Stimulated activated CD8-positive, alpha-beta memory T cell treated with anti-CD3 and anti-CD28 coated beads, Interleukin-4, amount 100 ng/mL, for 4 hours (primary cell): ENCODE measurements at places on chromosomes 3 and 15.

GRCh38 chr3:112802338-112802737 lies 44.3 kb downstream of the CD200R1L start:
- DNase-seq = no peak

DNA sequence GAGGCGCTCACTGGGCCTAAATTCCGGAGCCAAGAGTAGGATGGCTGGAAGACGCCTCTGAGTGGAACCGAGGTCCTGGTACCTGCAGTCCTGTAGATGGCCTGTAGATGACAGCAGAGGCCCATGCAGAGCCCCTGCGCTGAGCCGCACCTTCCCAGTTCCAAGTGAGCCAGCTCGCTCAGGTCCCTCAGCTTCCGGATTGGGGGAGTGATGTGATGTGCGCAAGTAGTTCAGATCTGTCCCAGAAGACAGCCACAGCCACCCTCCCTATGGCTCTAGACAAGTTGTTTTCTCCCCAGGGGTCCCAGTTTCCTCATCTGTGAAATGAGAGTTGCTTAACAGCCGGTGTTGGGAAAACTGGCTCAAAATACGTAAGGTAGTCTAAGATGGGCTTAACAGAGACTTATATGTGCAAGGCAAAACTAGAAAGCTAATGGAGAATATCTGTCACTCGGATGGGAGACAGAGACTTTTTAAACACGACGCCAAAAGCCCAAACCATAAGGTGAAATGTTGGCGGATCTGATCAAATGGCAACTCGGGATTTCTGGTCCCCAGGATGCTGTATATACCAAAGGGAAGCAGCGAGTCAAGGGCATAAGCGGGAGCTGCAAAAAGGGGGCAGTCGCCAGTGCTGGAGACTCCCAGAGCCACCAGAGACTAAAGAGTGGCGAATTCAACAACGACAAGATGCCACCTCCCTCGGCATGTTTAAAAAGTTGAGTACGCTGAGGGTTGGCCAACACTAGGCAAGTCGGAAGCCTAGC lies 765 bp upstream of the MAPKAPK3 start:
- no peak for DNase-seq

- no peak for DNase-seq
Observed at GRCh38 chr3:142576792-142577191, 1.7 kb downstream of the ATR start.

DNA sequence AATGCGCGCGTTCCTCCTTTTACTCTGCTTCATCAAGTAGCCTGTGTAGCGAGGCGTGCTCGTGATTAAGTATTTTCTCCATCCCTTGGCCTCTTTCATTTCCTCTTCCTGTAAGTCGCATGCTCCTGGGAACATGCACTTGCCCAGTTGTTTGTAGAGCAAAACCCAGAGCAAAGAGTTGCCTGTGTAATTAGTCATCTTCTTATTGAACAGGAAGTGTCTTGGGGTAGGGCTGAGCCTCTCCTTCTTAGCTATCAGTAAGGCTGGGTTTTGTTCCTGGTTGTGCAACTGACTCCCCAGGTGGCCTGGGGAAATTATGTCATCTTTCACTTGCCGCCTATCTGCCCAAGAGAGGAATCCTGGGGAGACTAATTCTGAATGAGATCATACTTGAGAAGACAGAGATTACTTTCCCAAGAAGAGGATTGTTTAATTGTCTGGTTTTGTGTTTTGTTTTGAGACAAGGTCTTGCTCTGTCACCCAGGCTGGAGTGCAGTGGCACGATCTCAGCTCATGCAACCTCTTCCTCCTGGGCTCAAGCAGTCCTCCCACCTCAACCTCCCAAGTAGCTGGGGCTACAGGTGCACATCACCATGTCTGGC lies 14.9 kb downstream of the LIPH start:
- no peak for DNase-seq

- no peak for DNase-seq
Observed at GRCh38 chr15:63677778-63678177, 80.6 kb downstream of the FBXL22 start.

GRCh38 chr3:177145381-177145780 lies 51.9 kb downstream of the TBL1XR1 start:
- DNase-seq = no peak

DNA sequence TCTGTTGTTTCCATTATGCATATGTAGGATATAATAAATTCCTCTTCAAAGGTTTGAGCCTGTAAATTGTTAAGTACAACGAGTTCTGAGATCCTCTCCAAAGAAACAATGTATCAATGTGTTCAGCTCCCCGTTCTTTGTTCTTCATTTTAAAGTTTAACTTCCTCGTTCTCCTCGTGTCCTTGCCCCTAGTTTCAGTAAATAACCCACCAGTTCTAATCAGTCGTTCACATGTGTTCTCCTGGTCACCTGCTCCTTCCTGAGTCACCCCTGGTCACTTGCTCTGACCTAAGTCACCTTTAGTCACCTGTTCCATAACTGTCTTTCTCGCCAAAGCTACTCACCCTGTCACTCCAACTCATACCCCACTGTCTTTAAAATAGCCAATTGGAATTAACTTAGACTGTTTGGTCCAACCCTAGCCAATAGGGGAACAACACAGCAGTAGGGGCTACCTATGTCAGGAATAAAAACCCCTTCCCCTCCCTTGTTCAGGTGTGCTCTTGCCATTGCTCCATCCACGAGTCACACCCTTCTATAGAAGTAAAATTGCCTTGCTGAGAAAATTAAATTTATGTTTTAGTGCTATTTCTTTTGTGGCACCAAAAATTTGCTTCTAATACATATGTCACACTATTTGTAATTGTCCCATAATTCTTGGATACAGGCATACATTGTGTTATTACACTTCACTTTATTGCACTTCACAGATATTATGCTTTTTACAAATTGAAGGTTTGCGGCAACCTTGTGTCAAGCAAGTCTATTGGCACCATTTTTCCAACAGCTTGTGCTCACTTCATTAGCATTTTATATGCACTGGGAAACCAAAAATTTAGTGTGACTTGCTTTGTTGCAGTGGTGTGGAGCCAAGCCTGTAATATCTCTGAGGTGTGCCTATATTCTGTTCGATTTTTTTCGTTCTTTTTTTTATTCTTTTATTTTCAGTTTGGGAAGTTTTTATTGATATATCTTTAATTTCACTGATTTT lies 15.3 kb upstream of the MCF2L2 start:
- no peak for DNase-seq

DNA sequence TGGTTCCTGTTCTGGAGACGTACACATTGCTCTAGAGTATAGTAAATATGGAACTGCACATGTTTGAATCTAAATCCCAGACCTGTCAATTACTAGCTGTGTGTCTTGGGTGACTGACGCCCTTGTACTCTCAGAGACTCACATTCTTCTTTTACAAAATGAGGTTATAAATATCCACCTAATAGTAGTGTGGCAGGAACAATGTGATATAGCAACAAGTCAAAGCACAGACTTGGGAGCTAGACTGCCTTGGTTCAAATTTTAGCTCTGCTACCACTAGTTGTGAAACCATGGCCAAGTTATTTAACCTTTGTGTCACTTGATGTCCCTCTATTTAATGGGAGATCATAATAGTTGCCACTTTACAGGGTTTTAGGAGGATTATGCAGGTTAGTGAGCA lies 245.6 kb downstream of the CPNE4 start:
- no peak for DNase-seq

DNA sequence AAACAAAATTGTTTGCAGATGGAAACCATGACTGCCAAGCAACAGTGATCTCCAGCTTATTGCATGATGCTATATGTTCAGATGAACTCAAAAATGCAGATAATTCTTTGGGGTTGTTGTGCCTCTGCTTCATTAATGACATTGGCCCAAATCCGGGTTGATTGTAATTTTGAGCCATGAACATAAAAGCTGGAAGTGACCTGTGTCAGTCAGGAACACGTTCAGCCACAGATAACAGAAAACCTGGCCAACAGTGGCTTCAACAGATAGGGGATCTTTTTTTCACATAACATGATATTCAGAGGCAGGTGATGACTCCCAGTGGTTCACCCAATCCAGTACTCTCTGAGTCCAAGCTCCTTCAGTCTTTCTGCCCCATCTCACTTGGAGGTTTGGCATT lies 76.9 kb upstream of the EIF1B start:
- no peak for DNase-seq

- DNase-seq = no peak
Observed at GRCh38 chr3:168161696-168162095, 66.0 kb upstream of the GOLIM4 start.

DNA sequence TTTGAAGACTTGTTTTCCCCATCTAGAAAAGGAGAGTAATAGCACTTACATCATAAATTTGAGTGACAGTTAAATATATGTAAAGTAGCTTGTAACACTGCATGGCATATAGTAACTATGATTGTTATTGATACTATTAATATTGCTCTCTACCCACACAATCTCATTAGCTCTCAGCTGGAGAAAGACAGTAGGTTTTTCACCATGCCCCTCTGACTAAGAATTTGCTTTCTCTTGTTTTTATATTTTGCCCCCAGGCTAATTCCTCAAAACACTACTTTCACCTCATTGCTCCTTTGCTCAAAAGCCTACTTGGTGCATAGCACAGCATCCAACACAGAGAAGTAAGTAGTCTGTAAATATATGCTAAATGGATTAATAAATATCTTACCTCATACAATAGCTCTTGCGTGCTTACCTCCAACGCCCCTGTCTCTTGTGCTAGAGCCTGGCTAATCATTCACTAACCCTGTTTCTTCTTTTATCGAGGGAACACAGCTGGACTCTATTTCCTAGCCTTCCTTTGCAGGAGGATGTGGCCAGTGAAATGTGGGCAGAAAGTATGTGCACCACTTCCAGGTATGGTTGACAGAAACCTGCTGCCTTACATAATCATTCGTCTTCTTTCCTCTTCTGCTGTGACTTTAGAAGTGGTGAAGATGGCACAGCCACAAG lies 190.0 kb downstream of the PLCH1 start:
- no peak for DNase-seq

GRCh38 chr3:149519912-149520311 lies 45.4 kb downstream of the TM4SF4 start:
- no peak for DNase-seq

DNA sequence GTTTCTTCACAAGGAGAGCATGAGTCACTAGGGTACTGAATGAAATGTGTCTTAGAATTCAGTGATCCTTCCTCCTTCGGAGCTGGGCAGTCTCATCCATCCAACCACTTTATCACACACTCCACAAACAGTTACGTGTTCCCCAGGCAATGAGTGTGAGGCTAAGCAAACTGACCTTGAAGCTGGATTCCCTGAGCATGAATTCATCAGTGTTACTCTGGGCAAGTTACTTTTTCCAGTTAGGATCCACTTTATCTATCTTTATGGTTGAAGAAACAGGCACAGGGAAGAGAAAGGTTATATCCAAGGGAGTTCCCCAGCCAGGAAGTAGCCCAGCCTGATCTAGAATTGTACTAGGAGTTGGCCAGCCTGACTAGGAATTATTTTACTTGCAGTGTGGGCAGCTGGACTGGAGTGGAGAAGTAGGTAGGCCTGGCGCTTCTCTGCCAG lies 17.1 kb upstream of the GCNT3 start:
- no peak for DNase-seq

DNA sequence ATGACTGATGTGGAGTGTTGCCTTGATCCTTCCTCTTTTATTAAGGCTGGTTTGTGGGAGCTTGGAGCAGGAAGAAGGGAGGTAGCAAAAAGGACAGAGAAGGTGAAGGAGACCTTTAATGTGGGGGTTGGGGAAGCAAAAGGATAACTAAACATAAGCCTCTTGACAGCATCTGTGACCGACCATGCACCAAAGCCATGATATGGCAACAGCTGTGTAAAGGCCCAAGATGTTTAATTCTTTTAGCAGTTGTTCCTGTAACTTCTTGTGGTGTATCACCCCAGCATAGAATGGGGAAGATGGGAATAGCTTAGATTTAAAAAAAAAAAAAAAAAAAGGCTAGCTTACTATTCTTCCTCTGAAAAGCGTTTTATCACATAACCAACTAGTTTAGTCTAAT lies 194.7 kb downstream of the KLHL25 start:
- DNase-seq = no peak

DNA sequence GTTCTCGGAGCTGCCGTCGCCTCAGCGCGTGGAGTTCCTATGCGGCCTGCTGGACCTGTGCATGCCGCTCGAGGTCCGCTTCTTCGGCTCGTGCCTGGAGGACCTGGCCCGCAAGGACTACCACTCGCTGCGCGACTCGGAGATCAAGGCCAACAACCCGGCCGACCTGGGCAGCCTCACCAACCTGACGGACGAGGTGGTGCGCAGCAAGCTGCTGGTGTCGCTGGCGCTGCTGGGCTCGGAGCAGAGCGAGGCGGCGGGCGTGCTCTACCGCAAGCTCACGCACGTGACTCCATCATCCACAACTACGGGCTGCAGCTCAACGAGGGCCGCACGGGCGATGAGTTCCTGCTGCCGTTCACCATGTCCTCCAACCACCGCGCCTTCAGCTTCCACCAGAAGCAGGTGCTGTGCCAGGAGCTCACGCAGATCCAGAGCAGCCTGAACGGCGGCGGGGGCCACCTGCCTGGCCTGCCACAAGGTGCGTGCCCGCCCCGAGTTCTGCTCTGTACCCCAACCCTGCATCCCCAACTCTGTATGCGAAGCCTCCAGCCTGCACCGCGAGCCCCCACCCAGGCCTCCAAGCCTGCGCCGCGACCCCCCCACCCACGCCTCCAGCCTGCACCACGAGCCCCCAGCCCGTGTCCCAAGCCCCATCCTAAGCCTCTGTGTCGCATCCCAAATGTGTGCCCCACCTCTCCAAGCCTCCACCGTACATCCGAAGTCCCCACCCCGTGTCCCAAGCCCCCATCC lies 178.2 kb downstream of the OR4M2 start:
- DNase-seq = no peak

- DNase-seq = no peak
Observed at GRCh38 chr3:129276385-129276784, 2.3 kb upstream of the HMCES start.

GRCh38 chr3:51371943-51372557 lies 13.0 kb upstream of the MANF start:
- no peak for DNase-seq

GRCh38 chr3:50388016-50388719 lies 28.8 kb upstream of the TMEM115 start:
- no peak for DNase-seq

DNA sequence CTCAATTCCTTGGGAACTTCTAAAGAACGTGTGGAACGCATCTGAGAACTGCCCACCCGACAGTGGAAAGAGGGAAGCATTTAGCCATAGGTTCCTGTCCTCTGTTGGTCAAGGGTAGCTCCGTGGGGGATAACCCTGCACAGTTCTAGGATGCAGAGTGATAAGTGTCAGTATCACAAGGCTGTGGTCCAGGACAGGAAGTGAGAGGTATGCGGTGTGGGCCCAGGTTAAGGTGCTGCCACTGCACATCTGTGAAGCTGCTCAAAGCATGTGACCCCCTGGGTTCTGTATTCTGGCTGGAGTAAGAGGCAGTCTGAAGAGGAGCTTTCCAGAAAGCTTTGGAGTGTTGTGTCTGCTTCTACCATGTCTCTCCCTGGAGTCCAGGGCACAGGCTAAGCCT lies 51.7 kb upstream of the HES1 start:
- DNase-seq = no peak

- no peak for DNase-seq
Observed at GRCh38 chr15:79065706-79066376, 24.7 kb downstream of the RASGRF1 start.
